NCI-H2029 (cell line): ENCODE measurements at places on chromosomes 6 and 20.

DNA sequence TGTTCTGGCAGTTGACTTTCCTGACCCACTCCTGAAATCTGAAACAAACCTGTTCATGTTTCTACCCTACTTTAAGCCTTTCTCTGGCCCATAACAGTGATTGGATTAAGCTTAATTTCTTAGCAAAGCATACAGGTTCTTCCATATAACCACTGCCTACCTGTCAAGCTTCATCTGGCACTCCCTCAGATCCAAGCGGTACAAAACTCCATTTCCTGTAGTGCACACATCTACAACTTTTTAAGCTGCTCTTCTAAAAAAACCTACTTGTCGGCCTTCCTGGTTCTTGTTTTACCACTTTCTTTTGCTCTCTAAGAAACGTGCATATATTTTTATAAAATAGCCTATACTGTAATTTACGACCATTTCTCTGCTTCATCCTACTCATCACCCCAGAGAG lies 916 bp upstream of the PPP1R11 start:
- no peak for DNase-seq

DNA sequence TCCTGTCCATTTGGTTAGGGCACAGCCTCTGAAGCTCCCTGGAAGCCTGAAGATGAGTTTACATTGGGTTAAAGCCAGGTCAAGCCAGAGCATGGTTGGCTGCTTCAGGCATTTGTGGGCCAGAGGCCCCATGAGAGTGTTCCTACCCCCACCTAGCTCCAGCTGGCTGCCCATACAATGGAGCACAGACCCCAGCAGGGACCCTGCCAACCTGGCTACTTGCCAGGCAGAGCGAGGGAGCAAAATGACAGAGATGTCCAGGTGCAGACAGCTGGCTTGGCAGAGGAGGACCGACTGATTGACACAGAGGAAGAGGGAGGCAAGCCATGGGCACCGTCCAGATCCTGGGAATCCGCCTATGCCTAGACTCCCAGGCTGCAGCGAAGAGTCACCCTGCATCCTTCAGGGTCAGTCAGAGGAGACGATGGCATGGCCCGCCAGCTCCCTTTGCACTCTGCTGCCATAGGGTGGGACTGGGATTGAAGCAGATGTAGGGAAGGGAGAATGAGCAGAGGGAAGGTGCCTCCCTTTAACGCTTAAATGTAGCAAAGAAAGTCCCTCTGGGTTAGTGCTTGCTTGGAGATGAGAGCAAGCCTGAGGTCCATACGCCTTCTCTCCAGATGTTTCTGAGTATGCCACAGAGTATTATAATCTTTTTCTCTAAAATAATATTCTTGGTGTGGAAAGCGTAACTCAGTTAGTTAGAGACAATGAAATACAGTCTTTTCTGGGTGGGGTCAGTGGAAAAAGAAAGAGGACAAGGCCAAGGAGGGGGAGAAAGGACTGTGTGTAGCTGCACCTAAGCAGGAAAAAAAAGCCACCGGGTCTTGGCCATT lies 77.6 kb upstream of the FYN start:
- peak; percentile 96 for DNase-seq

DNA sequence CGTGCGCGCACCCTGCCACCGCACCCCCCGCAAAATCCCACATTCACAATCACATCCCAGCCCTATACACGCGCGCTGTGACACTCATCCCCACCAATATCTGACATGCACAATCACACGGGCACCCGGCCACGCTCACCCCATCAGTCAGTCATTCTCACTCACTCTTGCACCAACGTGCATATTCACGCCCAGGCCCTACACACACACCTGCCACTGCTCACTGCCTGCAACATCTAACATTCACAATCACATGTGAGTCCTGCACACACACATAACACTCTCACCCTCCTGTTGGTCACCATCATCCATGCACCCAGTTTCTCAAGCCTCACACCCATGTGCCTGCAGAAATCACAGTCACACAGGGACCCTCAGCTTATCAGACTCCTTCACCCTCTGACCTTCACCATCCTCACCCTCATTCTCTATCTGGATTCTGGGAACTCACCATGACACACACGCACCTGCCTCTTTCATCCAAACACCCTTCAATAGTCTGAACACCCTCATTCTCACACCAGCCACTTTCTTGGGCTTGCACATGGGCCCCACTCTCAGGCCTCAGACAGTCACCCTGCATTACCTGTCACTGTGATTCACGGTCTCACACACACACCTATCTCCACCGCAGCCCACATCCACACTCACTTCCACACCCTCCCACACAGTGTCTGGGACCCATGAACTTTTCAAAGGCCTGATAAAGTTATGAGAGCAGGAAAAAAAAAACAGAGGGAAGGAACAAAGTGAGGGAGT lies 748 bp upstream of the ATP9A start:
- DNase-seq: no peak

- DNase-seq: no peak
Measured at GRCh38 chr20:63708301-63709148, 686 bp downstream of the ZGPAT start.

DNA sequence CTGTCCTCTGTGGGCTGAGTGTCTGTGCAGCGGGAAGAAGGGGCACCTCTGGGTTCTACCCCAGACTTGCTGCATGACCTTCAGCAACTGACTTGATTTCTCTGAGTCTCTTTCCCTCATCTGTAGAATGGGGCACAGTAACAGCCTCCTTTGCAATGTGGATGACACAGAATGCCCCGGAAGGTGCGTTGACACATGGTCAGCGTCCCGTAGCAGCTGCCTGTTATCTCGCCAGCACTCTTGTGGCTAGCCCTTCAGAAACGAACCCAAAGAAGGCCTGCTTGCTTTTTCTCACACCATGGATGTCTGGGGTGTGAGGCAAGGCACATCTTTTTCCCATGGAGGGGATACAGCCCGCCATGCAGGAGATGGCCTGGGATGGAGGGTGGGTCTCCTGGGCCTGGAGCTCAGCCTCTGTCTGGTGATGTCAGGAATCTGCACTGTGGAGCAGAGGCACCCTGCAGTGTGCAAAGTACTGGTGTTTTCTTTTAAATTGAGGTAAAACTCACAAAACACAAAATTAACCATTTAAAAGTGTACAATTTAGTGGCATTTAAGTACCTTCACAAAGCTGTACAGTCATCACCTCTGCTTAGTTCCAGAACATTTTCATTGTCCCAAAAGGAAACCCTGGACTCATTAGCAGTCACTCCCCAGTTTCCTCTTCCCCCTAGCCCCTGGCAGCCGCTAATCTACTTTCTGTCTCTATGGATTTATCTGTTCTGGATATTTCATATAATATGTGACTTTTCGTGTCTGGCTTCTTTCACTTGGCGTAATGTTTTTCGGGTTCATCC lies 59.8 kb upstream of the FAM83D start:
- DNase-seq: no peak

DNA sequence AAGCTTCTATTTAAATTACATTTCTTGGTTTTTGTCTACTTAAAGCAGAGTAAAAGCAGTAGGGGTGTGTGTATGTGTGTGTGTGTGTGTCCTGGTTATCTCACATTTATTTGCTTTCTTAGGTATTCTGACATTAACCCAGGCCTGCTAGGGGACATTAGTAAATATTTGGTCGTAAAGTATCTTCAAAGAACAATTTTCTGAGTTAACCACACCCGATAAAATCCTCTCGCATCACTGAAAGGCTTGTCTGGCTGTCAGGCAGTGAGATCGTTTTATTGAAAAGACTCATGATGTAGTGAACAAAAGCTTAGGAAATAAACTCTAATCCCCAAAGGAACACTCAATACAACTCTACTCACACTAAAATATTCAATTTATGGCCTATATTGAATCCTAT lies 77.9 kb downstream of the ZNF217 start:
- DNase-seq: no peak

DNA sequence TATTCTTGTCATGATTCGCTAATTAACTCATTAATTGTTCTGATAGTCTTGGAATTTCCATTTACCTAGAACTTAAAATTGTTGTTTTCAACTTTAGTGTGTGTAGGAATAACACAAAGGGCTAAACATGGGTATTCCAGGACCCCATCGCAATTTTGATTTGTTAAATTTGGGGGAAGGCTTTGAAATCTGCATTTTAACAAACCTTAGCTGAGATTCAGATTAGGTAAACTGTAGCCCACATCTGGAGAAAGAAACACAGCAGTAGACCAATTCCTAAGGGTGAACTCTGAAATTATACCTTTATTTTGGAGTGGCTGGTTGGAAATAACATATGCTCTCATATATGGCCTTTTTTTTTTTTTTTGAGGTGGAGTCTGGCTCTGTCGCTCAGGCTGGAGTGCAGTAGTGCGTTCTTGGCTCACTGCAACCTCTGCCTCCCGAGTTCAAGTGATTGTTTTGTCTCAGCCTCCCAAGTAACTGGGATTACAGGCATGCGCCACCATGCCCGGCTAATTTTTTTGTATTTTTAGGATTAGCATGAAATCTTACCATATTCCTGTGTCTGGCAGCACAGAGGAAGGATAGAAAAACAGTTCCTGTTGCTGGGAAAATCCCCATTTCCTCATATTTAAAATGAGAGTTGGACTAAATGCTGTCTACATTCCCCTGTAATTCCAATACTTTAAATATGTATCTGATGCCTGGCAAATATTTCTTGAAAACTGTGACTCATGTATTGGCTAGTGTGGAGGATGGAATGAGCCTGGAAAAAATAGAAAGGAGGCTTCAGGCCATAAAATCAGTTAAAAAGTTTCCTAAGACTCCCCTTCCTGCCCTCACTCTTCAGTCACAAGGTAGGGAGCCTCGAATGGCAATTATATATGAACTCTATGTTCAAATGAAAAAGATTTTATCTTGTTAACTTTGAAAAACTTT lies 96.7 kb upstream of the FAM184A start:
- no peak for DNase-seq

DNA sequence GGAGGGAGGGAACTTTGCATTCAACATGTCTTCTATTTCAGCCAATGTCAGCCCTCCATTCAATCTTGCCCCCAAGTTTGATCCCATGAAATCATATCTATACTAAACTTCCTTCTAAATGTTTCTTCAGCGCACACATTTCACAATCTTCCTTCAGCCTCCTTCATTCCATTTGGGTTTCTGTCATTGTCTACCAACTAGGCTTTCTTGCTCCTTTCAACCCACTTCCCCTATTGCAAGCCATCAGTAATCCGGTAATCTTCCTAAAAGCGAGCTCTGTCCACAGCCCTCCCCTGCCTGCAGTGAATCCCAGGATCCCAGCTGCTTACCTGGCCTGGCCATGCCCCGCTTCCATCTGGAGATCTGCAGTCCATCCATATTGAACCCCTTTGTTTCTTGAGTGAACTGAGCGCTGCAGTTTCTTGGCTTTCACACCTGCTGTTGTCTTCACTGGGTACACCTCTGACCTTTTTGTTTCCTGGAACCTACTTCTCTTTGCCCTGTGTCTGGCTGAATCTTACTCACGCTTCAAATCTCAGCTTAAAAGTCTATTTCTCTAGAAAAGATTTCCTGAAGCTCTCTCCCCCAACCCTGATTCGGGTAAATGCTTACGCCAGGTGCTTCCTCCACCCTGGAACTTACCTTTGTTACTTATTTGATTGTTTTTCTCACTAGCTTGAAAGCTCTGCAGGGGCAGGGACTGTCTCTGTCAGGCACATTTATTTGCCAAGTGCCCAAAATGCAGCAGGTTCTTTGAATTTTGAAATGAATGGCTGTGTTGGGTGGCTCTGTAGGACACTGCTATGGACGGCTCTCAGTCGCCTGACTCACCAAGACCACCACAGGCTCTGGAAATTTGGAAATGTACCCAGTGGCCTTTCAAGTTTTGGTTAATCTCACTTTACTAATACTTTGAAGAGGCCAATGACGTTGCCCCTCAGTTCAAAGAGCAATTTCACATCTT lies 50.3 kb downstream of the ADTRP start:
- DNase-seq: no peak

GRCh38 chr6:169048865-169049205 lies 204.8 kb downstream of the THBS2 start:
- DNase-seq: peak; percentile 63

GRCh38 chr6:105972440-105972839 lies 113.7 kb upstream of the PRDM1 start:
- DNase-seq: no peak

DNA sequence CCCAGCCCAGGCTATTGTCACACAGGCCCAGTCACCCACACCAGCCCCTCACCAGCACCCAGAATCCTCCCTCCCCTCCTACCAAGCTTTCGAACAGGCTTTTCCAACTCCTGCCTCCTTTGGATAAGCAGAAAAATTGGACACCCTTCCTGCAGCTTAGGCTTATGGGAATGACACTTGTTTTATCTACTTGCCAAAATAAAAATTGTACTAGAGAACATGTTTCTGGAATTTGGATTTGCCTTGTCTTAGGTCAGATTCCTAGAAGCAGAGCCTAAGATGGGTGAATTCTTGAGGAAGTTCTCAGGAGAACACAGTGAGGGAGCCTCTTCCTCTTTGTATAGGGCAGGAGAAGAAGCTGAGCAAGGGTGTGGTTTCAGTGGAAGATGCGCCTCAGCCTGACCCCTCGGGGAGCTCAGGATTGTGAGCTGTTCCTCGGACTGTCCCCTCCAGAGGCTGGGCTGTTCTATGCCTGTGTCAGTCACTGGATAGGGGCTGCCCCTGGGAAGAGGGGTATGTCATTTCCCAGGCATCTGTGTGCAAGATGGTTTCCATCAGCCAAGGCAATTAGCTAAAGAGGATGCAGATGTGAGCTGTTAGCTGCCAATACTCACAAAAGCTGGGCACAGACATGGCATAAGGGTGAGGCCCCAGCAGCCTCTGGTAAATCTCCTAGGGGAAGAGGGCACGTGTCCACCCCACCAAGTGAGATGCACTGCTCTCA lies 33.9 kb downstream of the ITPR3 start:
- DNase-seq: no peak

DNA sequence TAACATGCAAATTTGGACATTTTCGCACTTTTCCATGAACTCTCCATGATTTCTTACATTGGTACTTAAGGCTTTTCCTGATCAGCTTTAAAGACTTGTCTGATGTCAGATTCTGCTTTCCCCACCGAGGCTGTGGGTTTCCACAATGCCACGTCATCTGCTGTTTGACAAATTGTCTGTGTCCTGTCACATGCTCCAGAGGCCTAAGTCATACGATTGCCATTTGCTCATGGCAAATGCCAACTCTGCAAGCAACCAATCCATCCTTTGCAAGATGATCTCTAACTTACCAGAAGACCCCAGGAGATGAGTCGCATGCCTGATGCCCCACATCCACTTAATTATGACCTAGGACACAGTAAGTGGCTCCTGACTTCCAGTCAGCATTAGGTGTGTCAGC lies 556.5 kb downstream of the BMP2 start:
- no peak for DNase-seq

DNA sequence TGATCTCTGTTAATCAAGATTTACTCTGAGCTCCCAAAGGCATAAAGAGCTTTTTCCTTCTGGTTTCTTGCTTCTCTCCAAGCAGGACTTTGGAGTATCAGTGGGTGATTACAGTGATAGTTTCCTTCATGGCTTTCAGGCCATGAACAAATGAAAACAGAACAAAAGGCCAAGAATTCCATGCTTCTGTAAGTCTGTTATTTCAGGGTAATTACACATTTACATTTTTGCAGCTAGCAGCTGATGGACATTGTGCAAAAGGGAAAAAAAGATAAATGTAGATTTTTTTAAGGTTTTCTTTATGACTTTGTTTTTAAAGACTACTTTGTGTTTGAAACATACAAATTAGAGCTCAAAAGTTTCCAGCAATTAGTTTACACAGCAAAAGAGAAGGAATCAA lies 441.6 kb downstream of the PLCB1 start:
- no peak for DNase-seq
